HL-60 (cell line): ENCODE measurements at places on chromosomes 4 and X.

- DNase-seq: no peak
Measured at GRCh38 chr4:83255584-83255983, 29.0 kb downstream of the COQ2 start.

DNA sequence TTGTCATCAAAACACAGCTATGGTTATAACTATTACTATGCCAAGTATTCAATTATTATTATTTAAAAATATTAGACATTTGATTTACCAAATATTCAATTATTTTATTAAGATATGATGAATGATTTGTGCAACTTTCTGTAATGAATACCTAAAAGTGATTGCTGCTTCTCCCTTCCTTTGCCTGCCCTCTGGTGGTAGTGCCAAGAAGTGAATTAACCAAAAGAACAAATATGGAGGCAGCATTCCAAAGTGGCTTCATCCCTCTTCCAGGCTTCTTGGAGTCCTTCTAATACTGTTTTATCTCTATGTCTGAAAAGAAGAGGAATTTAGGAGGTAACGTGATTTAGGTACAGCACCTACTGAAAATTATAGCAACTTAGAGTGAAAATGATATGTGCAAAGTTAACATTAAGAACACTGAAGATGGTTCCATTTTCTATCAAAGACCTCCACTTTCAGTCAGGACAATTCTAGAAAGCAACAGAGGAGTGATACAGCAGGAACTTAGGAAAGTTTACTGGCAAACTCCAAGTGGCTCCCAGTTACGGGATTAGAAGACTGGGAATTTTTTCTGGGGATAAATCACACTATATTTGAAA, 43.0 kb downstream of the ENPEP start:
- no peak for DNase-seq

- DNase-seq: no peak
Measured at GRCh38 chrX:134660627-134661026, 2.4 kb upstream of the PLAC1 start.

- DNase-seq: no peak
Measured at GRCh38 chr4:159443975-159444374, 341.1 kb downstream of the RAPGEF2 start.

DNA sequence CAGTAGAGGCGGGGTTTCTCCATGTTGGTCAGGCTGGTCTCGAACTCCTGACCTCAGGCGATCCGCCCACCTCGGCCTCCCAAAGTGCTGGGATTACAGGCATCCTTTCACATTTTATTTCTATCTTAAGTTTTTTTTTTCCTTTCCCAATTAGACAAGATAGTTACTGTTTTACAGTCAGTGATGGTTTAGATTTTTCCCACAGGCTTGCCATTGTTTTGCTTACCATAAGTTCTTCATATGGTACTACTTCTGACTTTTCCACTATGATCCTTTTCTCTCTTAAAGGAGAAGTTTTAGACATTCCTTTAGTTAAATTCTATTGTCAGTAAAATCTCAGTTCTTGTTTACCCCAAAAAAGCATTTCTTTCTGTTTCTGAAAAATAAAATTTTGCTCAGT, 462.6 kb downstream of the CENPC start:
- DNase-seq: no peak

GRCh38 chr4:82981138-82981537, 29.5 kb downstream of the LIN54 start:
- DNase-seq: no peak

DNA sequence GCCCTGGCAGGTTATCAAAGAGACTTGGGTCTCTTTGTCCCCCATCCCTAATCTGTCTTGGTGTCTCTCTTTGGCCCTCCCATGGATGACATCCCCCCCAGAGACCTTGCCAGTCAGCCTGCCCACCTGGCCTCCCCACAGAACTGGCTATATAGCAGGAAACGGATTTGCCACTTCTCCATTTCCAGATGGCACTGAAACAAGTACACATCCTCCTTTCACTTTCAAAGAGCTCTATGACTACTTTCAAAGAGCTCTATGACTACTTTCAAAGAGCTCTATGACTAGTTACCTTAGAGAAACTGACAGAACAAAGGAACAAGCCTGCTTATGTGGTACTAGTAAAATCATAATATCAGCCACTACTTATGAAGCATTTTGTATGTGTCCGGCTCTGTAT, 175.3 kb downstream of the MAML3 start:
- peak; percentile 74 for DNase-seq

DNA sequence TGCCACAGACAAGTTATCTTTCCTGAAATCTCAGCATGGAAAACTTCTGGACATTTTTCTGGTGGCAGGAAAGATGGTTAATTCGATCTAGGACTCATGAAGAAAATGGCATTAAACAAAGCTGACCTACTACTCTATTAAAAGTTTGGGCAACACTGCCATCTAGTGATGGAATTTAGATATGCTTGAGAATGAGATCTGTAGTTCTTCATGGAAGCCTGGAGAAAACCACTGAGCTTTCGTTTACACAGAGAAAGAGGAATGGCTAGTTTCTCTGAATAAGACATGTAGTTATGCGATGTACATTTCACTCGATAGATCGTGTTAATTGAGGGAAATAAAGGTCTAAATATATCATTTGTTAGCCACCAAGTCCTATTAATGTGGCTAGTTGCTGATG, 51.7 kb upstream of the CHRDL1 start:
- peak; percentile 21 for DNase-seq

DNA sequence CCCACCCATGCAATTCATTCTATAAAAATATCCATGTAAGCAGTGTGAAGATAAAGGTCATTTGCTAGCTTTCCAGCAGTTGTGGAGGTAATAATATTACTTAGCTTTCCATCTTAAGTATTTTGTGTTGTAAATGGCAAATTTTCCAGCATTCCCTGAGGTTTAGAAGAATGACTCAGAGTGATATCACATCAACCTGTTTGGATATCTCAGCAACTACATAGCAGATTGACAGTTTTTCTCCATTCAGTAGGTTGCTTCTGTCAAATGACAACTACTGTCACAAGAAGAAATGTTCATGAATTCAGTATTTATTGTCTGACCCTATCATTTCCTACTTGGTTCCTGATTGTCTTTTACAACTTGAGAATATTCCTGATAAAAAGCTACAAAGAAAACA, 434.9 kb upstream of the GALNTL6 start:
- DNase-seq: no peak

DNA sequence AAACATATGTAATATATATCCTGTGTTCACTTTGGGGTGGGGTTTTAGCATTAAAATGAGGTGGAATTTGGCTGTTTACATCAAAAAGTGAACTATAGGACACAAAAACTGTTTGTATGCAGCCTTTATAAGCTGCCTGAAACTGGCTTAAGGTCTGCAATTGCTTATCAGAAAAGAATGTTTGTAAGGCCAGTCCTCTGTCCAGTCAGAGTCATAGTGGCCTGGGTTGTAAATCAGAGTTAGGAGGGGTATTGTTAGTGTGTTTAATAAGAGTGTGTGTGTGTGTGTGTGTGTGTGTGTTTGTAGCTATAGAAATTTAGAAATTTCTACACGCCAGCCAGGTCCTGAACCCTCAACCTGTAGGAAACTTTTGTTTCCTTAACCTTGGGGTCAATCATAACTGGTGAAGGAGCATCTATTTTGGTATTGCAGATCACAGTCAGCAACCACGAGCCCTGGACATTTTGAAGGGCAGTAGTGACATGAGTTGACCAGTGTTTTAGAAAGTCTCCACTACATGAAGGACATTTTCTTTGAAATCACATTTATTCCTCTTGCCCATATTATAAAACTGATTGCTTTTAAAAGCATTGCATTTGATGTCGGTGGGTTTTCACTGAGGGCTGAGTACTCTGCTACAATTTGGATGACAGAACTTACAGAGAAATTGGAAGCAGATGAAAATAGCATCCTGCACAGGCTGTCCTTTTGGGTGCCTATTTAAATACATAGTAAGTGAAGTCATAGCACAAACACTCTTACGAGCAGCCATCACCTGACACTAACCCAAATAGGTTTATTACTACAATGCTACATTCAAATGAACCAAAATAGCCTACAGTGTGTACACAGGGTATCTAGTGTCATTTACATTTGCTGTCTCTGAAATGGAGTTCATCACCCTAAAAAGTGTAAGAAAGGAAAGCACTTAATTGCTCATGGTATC, 11.2 kb upstream of the TMEM154 start:
- DNase-seq: no peak

GRCh38 chr4:145545538-145546174, 64.0 kb downstream of the SMAD1 start:
- DNase-seq: no peak

DNA sequence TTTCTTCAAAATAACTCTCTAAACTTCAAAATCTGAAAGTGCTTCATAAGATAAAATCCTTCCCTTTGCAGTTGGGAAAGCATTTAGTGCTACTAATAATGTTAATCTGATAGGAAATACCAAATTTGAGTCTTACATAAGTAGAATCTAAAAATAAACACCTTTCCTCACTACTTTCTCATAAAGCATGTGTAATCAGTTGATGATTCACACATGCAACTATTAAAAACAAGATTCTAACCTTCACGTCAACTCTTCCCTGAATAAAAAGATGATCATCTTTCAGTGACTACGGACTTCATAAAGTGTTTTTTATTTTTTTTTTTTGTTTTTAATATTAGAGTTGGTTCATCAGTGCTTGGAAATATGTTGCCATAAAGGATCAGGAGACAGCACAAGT, 172.6 kb downstream of the ACTRT1 start:
- no peak for DNase-seq

GRCh38 chrX:107227780-107228485, 21.5 kb downstream of the DNAAF6 start:
- DNase-seq: no peak

GRCh38 chr4:154417373-154417673, 74.3 kb downstream of the DCHS2 start:
- no peak for DNase-seq

GRCh38 chr4:61938250-61938846, 738.2 kb downstream of the ADGRL3 start:
- no peak for DNase-seq

DNA sequence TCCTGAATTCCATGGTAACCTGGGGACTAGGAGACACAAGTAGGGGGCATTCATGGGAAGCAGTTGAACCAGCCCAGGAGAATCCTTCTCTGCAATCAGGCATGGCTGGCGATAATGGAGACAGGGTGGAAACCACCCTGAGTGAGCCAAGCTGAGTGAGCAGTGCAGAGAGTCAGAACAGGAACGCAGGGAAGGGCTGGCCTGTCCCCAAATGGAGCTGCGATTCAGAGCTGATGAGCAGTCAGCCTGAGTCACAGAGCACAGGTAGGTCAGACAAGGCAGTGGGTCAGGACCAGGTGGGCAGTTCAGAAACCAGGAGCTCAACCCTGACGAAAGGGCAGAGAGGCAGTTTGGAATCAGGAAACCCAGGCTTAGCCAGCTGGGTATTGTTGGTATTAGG, 129.0 kb downstream of the BTC start:
- no peak for DNase-seq

DNA sequence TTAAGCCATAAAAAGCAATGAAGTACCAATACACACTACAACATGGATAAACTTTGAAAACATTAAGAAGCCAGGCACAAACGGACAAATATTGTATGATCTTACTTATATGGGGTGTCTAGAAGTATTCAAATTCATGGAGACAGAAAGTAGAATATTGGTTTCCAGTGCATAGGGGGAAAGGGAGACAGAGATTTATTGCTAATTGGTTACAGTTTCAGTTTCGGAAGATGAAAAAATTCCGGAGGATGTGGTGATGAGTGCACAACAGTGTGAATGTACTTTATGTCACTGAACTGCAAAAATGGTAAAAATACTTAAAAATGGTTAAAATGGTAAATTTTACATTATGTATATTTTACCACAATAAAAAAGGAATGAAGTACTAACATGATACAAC, 5.1 kb upstream of the PRDX4 start:
- DNase-seq: no peak

DNA sequence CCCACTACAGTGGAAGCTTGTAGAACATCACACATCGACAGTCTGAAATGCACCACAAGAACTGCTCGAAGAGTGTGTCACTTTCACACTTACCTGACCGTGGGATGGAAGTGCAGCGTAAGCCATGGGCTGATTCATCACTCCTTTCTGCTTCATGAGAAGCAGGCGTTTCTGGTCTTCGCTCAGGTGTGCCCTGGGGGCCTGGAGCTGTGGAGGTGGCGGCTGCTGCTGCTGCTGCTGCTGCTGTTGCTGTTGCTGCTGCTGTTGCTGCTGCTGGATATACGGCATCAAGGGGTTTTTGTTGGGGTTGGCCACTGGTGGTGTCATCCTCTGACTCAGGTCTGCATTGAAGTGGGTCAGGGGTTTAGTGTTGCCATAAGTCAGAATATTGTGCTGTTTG, 223.6 kb downstream of the MGST2 start:
- no peak for DNase-seq

GRCh38 chr4:188160406-188160805, 21.2 kb downstream of the TRIML1 start:
- no peak for DNase-seq

- DNase-seq: no peak
Measured at GRCh38 chr4:94635177-94635576, 122.6 kb upstream of the BMPR1B start.

GRCh38 chrX:55107911-55108310, 19.1 kb downstream of the PAGE2 start:
- no peak for DNase-seq

DNA sequence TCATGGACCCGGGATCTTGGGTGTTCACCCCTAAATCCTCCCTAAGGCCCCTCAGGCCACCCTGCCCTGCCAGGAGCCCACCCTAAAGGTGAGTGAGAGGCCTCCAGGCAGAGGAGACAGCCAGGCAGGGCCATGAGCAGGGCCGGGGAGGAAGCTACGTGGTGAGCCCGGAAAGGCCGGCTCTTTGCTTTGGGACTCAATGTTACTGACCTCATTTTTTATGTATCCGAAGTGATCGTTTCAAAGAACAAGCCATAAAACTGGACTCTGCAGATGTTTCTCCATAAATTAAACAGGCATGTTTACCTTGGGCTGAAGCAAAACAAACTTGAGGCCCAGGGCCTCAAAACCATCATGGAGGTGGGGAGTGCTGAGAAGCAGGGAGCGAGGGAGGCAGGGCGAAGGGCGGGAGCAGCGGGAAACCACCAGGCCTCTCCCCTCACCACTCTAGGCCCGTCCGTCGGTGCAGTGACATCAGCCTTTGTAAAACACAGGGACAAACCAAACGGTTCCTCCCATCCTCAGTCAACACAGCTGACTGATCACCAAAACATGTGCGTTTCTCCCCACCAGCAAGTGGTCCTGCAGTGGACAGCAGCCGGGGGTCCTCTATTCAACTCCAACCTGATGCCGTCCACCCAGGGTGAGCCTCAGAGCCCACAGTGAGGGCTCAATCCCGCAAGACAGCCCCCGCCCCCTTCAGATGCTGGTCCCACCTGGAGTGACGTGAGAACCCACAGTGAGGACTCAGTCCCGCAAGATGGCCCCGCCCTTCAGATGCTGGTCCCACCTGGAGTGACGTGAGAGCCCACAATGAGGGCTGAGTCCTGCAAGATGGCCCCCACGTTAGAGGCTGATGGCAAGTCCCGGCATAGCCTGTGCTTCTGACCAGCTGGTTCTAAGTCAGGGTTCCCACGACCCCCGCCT, 102.9 kb upstream of the LRPAP1 start:
- no peak for DNase-seq
